ENCODE measurements at places on chromosomes 7 and 10.
A peak's percentile ranks its signal among the peaks of the same experiment; 100 is the strongest.

DNA sequence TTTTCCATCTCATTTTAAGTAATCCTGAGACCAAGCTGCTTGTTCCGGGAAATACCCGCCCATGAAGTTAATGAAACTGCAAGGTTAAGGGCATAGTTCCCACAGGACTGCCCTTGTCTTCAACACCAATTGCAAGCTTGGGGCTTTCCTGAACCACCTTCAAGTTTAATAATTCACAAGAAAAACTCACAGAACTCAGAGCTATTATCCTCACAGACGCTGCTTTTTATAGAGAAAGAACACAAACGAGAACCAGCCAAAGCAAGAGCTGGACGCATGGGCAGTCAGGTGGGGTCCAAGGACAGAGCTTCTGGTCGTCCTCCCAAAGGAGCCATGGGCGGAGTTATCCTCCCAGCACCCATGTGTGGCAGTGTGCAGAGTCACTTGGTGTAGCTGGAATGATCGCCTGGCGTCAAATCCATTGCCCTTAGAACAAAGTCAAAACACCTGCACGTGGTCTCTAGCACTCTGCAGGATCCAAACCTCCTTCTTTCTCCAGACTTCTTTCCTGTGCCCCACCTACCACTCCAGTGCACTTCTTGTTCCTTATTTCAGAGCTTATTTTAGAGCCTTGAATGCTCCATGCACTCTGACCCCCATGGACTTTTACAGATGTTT, 56.7 kb downstream of the SNX10 start:
- no peak for DNase-seq

DNA sequence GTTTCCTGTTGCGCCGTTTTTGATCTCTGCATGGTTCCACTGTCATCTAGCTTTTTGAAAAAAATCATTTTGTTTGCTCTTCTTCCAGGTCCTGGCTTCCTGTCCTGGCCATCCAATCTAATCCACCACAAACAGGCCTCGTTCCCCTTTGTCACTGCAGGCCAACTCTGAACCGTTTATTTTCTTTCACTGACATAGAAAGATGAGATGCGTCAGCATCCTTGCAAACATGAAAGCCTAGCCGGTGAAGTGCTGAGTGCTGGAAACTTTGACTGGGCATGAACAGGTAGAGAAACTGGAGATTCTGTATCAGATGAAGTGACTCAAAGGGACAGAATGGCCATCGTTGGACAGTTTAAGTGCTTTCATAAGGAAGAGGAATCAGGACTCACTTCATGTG, 1247.8 kb downstream of the TYW1 start:
- no peak for DNase-seq

DNA sequence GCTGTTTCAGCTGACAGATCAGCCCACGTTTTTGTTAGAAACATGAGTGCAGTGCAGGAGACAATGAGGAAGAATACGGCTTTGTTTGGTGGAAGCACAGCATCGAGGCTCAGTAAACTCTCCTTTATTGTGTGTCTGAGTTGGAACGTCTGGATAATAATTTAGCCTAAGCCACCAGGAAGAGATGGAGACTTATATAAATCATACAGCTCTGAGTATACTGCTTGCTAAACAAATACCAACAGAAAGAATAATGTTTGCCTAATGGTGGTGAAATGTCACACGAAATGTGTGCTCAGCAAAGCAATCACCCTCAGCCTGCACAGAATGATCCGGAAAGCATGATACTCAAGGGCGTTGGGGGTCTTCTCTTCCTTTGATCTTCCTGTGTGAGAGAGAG, 664.1 kb upstream of the ADARB2 start:
- DNase-seq: no peak

- peak; percentile 100 for DNase-seq
Measured at GRCh38 chr10:46530249-46531186, 25.9 kb downstream of the GPRIN2 start.
